ENCODE measurements at places on chromosomes 7 and 10. TPM values are rescaled to one million over a fixed set of nuclear protein-coding genes. Genes with fewer than 3 reads are reported as not detected.

GNGT1 gene
- not detected for total RNA-seq

ZNF248 gene
- total RNA-seq: 2.9 TPM

LIPF gene
- total RNA-seq: not detected

OR6B1 gene
- not detected for total RNA-seq

MRLN gene
- total RNA-seq: not detected

LIPM gene
- total RNA-seq: not detected

SEMA3C gene
- total RNA-seq: 76.0 TPM

TUBAL3 gene
- 0.52 TPM for total RNA-seq

MBLAC1 gene
- total RNA-seq: 2.3 TPM

SPDYE16 gene
- not detected for total RNA-seq

Measured in A549 treated with DMSO at 1 μM for 4 hours (cell line).